ENCODE measurements at places on chromosomes 12 and 14.

DNA sequence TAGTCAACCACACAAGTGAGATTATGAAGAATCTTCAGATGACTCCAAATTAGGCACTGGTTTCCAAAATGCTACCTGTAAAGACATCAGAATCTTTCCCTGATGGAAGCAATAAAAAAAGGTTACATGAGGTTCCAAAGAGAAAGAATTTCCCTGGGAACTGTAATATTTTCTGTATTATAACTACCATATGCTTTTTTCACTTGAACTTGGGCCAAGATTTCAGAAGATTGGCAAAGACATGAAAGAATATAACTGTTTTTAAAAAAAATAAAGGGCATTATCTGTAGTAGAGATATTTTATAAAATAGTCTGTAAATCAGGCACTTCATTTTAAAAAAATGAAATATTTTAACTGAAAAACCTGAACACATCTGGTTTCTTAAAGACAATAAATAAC is 12.9 kb downstream of the HECTD1 start:
- DNase-seq = no peak

DNA sequence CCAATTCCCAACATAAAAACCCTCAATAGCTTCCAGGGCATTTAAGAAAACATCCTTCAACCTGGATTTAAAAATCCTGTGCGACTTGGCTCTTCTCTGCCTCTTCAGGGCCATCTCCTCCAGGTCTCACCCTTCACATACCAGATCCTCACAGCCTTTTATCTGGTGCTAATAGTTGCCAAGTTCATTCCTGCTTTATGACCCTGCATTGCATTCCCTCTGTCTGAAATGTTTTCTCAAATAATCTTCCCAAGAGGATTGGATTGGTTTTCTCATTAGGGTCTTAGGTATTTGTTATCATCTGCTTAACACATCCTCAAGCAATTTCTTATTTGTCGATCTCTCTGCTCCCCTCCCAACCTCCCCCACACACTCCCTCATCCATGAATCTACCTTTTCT is 832.0 kb downstream of the GALC start:
- no peak for DNase-seq

- no peak for DNase-seq
Measured at GRCh38 chr14:20499108-20499507, 6.2 kb upstream of the RNASE10 start.

DNA sequence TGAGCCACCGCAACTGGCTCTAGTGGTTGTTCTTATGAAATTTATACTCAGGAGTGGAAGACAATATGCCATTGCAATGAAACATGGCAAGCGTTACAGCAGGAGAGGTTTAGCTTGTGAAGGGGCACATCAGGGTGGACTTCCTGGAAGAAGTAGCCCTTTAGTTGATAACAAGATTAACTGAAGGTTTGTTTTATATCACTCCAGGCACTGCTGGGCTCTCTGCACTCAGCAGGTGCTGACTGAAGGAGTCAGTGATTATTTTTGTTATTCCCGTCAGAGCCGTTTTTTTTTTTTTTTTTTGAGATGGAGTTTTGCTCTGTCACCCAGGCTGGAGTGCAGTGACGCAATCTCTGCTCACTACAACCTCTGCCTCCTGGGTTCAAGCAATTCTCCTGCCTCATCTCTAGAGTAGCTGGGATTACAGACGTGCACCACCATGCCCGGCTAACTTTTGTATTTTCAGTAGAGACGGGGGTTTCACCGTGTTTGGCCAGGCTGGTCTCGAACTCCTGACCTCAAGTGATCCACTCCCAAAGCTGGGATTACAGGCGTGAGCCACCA is 17.6 kb upstream of the GPR68 start:
- DNase-seq = no peak

DNA sequence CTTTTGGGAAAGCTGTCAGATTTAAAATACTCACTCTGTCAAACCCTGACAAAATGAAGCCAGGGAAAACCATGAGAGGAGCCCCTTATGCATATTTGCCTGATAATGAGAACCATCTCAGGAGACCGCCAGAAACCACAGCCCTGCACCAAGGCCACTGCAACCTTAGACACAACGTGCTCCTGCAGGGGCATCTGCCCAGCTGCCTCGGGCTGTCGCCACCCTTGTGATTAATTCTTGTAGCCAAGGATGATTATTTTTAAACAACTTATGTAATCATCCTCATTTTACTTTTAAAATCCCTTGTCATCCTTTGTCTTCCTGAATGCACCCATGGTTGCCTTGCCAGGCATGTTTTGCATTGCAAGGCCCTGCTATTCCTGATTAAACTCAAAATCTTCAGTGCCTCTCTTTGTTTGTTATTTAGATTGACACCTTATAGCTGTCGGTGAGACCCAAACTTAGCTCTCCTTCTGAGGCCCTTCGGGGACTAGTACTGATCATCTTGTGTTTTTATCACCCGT is 766.4 kb upstream of the TMEM132C start:
- no peak for DNase-seq

DNA sequence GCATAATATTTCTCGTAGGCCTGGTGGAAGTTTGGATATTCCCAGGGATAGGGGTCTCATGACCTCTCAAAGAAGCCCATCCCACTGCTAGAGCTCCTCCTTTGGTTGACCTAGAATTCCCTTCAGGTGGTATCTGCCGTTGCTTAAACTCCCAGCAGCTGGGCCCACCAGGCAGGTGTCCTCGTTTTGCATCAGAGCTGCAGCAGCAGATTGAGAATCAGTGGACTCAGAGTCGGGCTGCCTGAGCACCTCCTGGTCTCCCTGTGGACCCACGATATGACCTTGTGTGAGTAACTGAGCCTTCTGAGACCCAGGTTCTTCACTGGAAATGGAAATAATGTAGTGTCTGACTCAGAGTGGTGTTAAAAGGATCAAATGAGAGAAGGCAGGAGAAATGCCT is 132.7 kb downstream of the PAPOLA start:
- peak; percentile 14 for DNase-seq

DNA sequence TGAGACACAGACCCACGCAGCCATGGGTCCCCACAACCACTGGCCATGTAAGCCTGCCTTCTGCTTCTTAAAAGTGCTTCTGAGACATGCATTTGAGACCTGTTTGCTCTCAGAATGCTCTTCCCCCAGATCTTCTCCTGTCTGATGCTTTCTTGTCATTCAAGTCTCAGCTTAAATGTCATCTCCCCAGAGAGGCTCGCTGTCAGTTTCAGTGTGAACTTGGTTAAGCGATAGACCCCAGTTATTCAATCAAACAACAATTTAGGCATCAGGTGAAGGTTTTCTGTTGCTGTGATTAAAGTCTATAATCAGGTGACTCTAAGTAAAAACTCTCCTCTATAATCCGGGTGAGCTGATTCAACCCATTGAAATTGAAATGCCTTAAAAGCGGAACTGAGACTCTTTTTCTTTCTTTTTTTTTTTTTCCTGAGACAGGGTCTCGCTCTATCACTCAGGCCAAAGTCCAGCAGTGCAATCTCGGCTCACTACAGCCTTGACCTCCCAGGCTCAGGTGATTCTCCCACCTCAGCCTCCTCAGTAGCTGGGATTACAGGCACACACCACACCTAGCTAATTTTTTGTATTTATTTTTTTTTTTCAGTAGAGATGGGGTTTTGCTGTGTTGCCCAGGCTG is 123.4 kb downstream of the KSR2 start:
- no peak for DNase-seq

DNA sequence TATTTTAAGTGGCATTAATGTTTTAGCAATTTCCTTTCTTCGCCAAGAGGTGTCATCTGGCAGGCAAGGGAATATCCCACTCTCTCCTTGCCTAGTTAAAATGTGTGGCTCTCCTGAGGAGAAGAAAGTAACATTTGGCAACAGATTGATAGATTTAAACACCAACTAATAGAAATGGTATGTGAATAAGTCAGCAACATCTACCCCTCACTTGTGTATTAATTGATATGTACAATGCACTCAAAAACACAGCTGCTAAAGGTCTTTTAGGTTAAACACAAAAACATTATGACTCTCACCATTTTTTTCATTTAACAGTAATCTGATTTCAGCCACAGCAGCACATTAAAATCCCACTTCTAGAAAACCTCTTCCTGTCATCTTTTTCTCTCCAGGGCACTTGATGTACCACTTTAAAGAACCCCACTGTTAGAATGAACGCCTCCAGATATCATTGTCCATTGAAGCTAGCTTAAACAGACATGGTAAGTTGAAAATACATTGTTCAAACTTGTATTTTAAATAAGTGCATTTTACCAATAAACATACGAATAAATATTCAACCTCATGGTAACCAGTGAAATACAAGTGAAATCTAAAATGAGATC is 151.7 kb downstream of the RPAP3 start:
- no peak for DNase-seq
